ENCODE measurements at places on chromosomes 7 and 10.

GRCh38 chr7:81676813-81677212 lies 93.0 kb downstream of the HGF start:
- DNase-seq: no peak

GRCh38 chr7:155551785-155552611 lies 5.6 kb upstream of the CNPY1 start:
- no peak for DNase-seq

DNA sequence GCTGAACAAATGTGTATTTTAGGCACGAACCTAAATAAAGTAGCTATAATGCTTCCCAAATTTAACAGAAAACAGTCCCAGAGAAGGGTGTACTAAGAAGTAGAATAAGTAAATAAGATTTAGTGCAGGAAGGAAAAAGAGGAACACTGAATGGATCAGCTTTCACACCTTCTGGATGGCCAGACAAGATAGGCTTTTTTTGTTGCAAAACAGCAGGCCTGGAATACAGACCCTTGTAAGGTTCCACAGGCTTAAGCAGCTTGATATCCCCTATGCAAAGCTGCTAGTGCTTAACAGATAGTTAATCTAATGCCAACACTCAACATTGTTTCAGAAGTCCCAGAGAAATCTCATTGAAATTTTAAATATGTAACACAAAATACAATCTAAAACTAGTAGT lies 328.1 kb upstream of the STEAP1 start:
- DNase-seq: no peak

DNA sequence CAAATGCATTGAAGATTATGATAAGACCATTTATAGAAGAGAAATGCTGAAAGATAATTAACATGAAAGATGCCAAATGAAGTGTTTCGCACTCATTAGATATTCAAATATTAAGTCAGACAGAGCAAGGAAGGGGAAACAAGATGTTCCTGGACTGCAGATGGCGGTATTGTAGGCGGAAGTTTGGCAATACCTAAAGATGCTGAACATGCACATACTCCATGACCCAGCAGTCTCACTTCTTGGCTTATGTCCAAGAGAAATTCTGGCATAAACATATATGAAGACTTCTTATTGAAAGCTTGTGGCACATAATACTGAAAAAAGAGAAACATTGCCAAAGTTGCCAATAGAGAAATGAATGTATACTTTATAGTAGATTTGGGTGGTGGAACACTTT lies 325.4 kb upstream of the SEMA3C start:
- DNase-seq: no peak

DNA sequence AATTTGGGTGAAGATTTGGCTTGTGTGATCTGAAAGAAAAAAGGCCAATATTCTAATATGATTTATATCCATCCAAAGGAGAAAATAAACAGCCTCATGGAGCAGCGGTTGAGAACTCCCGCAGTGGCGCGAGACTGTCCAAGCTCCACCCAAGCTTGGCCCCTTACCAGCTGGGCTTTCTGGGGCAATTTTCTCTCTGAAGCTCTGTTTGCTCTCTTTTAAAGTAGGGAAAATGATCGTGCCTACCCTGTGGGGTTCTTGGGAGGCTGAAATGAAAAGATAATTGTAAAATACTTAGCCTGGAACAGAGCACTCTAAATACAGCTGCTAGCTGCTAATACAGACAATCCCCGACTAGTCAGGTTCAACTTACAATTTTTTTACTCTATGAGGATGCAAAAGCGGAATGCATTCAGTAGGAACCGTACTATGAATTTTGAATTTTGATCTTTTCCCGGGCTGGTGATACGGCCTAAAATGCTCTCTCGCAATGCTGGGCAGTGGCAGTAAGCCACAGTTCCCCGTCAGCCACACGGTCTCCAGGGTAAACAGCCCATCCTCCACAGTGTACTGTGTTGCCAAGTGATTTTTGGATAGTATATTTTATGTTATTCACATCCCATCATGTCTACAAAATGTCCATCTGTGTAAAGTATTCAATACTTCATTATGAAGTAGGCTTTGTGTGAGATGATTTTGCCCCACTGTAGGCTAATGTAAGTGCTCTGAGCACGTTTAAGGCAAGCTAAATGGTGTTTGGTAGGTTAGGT lies 137.7 kb downstream of the CHN2 start:
- no peak for DNase-seq

DNA sequence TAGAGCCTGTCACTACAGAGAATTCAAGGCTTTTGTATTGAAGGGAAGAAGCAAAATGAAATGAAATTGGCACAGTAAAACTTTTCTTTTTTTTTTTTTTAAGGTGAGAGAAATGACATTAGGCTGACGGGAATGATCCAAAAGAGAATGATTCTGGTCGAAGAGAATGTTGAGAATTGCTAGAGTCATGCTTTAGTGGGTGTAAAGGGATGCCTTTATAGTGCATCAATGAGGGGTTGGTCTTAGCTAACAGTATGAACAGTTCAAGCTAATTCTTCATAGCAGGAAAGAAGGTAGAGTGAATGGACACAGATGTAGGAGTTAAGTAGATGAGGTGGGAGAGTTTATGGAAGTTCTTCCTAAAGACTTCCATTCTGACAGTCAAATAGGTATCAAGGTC lies 32.3 kb upstream of the LSM8 start:
- no peak for DNase-seq

GRCh38 chr10:31018962-31019361 lies 12.7 kb downstream of the ZNF438 start:
- DNase-seq: no peak

- DNase-seq: no peak
Measured at GRCh38 chr7:5567790-5568189, 144.2 kb upstream of the TNRC18 start.

DNA sequence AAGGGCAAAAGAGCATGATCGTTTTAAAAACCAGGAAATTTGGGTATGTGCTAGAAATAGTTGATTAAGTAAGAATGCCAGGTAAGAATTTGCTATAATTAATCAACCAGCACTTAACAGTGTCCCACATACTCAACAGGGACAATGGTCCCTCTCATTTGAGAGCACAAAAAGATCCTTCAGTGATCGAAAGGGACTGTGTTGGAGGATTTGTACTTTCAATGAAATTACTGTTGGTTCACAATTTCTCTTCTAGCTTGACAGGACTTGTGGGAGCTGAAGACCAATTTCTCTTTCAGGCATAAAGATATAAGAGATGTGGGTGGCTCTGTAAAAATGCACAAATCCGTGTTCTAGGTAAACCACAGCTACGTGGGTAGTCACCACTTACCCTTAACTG lies 12.5 kb upstream of the PLEKHS1 start:
- DNase-seq: no peak

DNA sequence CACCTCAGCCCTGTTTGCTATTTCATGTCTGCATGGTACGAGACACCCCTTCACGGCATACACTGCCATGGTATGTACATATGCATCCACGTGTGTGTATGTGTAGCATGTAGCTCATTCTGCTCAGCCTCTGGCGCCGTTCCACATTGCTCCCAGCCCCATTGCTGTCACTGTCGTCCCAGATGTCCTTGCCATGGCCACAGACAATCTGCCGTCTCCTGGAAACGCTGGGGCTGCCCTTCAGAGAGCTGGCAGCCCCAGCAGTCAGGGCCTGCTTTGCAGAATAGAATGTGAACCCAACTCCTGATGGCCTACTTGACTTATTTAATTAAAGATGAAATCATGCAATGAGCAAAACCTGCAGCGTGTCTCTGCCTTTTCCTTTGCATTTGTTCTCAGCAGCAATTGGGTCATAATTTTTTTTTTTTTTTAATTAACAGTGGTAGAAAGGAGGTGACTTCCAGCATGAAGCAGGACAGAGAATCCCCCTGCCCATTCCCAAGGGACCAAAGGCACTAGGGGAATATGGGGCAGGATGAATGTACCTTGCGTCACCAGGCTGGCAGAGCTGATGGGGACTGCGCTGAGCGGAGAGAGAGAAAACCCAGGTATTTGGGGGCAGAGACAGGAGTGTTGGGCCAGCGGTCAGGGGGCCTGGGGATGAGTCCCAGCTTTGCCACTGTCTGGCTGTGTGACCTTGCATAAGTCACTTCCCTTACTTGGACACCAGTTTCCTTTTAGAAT lies 49.2 kb downstream of the CHST3 start:
- peak; percentile 33 for DNase-seq

DNA sequence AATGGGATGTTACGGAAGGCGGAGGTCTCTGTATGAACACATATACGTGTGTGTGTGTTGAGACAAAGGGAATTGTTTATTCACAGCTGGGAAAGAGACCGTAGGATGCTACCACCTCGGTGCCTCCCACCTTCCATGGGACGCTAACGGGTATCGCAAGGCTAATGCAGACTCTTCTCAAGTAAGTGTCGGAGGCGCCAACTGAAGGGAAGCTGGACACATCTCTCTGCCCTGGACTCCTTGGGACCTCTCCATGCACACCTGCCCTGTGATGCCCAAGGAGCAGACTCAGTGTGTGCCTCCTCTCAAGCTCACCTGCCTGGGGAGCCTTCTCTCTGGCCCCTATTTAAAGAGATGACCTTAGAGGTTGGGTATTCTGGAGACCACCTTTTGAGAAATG lies 230.9 kb downstream of the DNAJB6 start:
- no peak for DNase-seq

DNA sequence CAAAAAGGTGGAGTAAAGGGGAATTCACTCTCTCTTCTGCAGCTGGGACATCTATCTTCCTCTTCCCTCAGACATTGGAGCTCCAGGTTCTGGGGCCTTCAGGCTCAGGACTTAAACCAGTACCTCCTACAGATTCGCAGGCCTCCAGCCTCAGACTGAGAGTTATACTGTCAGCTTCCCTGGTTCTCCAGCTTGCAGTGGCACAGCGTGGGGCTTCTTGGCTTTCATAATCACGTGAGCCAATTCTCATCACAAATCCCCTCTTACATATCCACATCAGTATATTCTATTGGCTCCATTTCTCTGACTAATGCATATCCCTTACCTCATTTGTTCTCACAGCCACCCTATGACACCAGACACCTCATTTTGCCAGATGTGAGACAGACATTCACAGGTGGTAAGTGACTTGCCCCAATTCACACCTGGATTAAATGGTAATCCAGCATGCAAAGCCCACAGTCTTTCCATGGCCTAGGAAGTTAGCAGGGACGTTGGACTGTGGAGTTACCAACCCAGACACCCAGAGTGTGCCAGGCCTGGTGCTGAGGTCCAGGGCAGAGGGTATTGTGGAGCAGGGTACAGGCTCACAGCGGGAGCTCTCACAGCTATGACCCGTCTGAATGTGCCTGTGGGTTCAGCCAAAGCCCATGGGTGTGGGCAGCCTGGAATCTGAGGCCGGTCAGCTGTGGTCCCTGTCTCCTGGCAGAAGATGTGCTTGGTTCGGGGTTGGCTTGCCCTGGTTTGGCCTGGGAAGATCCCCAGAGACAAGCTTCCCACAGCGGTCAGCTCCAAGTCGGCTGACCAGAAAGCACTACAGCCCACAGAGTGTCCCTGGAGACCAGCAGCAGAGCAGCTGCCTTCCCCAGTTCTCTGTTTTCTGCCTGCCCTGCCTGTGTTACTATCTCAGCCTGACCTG lies 18.4 kb upstream of the ZCCHC24 start:
- no peak for DNase-seq

DNA sequence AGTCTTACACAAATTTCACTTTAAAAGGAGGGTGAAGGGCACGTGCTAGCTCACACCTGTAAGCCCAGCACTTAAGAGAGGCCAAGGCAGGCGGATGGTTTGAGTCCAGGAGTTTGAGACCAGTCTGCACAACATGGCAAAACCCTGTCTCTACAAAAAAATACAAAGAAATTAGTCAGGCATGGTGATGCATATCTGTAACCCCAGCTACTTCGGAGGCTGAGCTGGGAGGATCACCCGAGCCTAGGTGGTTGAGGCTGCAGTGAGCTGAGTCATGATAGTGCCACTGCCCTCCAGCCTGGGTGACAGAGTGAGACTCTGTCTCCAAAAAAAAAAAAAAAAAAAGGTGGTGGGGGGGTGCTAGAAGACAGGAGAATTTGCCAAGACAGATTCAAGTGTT lies 237.3 kb upstream of the KLF14 start:
- no peak for DNase-seq

DNA sequence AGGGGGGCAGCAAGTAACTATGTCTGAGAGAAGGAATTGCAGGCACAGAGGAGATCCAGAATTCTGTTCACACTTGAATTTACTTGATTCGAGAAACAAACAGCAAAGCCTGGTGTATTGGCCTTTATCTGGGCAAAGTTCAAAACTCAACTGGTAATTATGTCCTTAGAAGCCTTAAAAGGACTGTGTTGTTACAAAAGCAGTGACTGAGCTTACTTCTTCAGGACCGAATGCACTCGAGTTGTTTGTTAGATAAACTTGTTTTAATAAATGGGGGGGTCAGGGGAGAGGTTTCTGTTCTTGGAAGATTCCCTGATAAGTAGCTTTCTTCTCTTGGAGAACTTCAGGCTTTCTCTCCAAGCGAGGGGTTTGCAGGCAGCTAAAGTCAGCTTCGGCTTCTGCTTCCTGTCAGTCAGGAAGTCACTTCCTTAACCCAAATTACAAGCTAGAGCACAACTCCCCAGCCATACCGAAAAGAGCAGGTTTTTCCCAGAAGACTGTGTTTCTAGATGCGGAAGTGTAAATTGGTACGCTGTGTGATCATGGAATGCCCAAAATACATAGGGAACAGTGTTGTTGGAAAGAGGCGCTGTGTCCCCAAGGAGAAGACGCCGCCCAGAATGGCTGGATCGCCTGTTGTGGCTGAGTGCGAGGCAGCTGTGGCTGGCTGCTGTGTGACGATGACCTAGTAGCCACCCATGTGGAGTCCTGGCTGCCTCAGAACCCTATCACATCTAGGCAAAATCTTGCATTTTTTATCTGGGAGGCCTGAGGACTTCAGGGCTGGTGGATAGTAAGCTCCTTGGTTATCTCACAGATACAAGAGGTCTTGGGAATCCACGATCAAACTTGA lies 110.4 kb downstream of the TCF7L2 start:
- DNase-seq: peak; percentile 39
